ENCODE measurements at places on chromosomes 12 and 14. TPM values are rescaled to one million over a fixed set of nuclear protein-coding genes. Genes with fewer than 3 reads are reported as not detected.

Gene ITPK1
- total RNA-seq: 18.2 TPM

Gene TAS2R10
- total RNA-seq: 1.9 TPM

Gene SRGAP1
- total RNA-seq: 17.4 TPM

Gene CHGA
- 0.87 TPM for total RNA-seq

Gene POTEM
- not detected for total RNA-seq

Gene CNIH1
- total RNA-seq: 294 TPM

Gene HPD
- total RNA-seq: 20.1 TPM

Gene CLEC7A
- not detected for total RNA-seq

Gene TCTN2
- total RNA-seq: 6.6 TPM

Gene WASHC4
- 25.4 TPM for total RNA-seq

Gene SLC5A8
- not detected for total RNA-seq

Gene FAM90A1
- total RNA-seq: 0.25 TPM

Gene GPR84
- not detected for total RNA-seq

All from cardiac ventricle fibroblast (primary cell).